Colonic mucosa (tissue), 4 donors: ENCODE measurements at places on chromosomes 3 and 15. TPM values are rescaled to one million over a fixed set of nuclear protein-coding genes. Genes with fewer than 3 reads are reported as not detected.

DNA sequence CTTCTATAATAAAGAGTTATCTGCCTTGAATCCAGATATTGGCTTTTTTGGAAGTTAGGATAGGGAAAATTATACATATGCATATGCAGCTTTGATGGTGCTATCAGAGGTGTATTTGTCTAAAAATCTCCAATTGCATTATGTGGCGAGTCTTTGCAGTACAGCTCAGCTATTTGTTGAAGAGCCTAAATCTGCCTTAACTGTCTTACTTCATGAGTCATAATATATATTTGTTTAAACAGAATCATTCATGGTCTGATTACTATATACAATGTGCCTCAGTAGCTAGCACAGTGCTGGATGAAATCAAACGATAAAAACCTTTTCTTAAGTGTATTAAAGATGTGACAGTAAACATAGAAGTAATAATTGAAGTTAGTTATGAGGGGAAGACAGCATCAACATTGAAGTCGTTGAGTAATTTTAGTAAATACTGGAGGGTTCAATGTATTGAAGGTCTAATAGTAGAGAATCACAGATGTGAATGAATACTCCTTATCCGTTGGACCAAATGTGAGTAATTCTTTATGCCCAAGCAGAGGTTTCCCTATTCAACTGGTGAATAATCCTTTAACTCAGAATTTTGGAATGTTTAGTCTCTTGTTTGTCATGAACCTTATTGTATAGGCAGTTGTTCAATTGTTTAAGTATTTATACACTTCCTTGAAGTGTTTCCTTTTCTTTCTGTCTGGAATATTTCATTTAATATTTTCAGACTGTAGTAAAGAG lies 74.8 kb upstream of the NAALADL2 start:
- H3K36me3 ChIP-seq: no peaks in the 10 kb centered on the region
- H3K4me1 ChIP-seq: no peaks in the 10 kb centered on the region
- H3K4me3 ChIP-seq: no peak overlapping the region
- H3K27me3 ChIP-seq: no peaks in the 10 kb centered on the region
- no peak for DNase-seq

- H3K36me3 ChIP-seq: no peaks in the 10 kb centered on the region
Measured at GRCh38 chr15:61736790-61737189, 323.5 kb downstream of the VPS13C start.

DNA sequence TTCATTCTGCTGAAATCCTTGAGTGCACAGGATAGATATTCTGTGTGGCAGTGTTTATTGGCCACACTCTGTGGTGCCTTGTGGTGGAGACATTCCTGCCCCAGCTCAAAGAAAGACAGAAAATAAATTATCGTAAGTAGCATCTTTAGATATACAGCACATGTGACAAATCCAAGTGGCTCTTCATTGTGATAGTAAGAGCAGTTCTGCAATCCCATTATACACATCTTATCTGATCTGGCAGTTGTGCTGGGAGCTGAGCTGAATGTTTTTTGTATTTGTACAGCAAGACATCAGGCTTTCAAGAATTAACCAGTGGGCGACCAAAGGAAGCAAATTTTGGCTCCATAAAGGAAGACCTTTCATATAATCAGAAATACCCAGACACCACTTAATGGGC lies 235.3 kb upstream of the MRPL3 start:
- H3K27me3 ChIP-seq: no peaks in the 10 kb centered on the region
- H3K36me3 ChIP-seq: no peaks in the 10 kb centered on the region
- no peaks in the 10 kb centered on the region for H3K4me1 ChIP-seq
- DNase-seq: no peak

- no peak overlapping the region for H3K4me3 ChIP-seq
- no peak overlapping the region for H3K27ac ChIP-seq
- no peaks in the 10 kb centered on the region for H3K27me3 ChIP-seq
- no peaks in the 10 kb centered on the region for H3K36me3 ChIP-seq
Measured at GRCh38 chr3:133938770-133939462, 43.2 kb upstream of the RAB6B start.

PPM1L gene
- total RNA-seq: 15.0 TPM

STX19 gene
- total RNA-seq: 18.8 TPM

OCA2 gene
- 0.82 TPM for total RNA-seq

KIF15 gene
- total RNA-seq: 5.9 TPM

EXD1 gene
- total RNA-seq: not detected

NFKBIZ gene
- total RNA-seq: 69.4 TPM
